T-helper 17 cell (primary cell): ENCODE measurements at places on chromosomes 3 and 15. TPM values are rescaled to one million over a fixed set of nuclear protein-coding genes. Genes with fewer than 3 reads are reported as not detected.
A peak's percentile ranks its signal among the peaks of the same experiment; 100 is the strongest.

Gene ATRIP
- total RNA-seq, result 7.6 TPM

- DNase-seq, result no peak
Measured at GRCh38 chr15:29233566-29233965, 36.1 kb downstream of the NSMCE3 start.

DNA sequence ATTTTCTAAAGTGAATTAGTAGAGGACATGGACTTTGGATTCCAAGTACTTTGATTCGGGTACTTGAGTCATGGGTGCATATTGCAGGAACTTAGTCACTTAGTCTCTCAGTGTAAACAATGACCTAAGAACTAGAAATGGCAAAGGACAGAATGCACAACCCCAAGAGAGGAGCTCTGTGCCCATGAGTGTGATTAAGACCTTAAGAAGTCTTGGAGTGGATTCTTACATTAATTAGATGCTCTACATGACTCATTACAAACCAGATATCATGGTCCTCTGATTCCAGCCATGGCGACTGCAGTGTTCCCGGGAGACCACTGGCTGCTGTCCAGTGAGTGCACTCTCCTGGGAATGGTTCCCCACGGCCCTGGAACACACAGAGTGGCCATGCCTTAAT lies 251.5 kb downstream of the GABRG3 start:
- no peak for DNase-seq

DNA sequence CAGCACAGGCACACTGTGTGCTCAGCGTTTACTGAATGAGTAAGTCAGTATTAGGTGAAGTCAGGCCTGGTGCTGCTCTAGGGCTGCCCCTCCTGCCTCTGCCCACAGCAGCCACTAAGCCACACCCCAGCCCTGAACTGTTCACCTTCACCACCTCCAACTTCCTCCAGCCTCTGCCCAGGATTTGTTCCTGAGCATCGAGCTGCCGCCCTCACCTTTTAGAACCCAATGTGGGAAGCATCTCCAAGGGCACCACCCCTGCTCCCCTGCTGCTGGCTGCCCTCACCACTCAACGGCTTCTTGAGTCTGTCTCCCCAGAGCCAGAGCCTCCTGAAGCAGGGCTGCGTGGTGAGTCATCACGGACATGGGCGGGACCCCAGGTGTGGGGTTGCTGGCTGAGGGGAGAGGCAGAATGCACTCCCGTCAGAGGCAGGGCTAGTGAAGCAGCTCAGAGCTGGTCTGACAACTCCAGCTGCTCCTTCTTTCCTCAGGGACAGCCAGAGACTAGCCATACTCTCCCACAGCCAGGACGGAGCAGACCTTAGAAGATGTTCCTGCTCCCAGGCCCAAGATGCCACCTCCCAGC lies 5.8 kb downstream of the HYAL2 start:
- peak; percentile 63 for DNase-seq

- DNase-seq, result no peak
Measured at GRCh38 chr3:179450261-179450701, 989 bp downstream of the GNB4 start.

DNA sequence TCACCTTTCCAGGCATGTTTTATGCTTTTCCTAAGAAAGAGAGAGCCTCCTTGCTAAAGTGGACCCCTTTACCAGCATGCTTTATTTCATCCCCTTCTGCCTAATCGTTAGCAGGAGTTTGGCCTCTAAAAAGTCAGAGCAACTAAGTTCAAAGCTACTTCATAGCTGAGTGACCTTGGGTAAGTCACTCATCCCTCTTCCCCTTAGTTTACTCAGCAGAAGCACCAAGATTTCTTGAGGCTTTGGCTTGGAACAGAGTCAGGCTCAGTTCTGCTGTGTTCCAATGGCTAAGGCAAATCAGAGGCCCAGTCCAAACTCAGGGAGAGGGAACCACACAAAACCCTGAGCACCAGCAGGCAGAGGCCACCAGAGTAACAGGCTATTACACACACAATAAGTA lies 254.9 kb downstream of the TJP1 start:
- no peak for DNase-seq

GRCh38 chr3:45537970-45538640 lies 56.4 kb upstream of the LIMD1 start:
- DNase-seq, result no peak

DNA sequence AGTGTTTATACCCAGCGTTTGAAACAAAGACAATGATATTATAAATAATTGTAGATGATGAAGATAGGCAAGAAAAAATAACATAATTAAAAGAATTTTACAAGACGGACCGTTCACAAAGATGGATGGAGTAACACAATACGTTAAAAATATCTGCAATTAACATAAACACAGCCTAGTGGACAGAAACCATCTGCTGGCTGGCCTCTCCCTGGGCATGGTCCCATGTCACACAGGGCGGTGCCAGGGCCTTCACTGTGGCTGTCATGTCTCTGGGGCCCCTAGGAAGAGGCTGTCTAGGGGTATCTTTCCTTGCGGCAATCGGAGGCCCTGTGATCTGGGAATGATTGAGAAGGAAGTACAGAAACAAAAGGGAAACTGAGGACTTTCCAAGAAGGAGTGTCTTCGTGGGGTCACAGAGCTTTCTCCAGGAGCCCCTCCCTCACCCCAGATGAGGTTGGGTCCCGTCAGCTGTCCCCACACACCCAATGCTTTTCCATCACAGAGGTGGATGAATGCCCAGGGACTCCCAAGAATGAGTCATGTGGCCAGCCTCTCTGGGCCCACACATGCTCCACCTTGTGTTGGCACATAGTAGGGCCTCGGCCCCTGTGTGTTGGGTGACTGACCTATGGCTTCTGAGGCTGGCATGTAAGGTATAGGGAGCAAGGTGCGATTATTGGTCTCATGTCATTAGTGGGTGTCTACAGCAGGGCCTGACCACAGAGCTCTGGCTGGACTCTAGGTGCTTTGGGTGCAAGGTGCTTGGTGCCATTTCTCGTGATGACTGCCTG lies 87.1 kb downstream of the DNAJB8 start:
- DNase-seq, result no peak

GRCh38 chr15:43118286-43118685 lies 12.4 kb upstream of the UBR1 start:
- DNase-seq, result no peak
